ENCODE measurements at places on chromosomes 2 and 18.

GRCh38 chr2:17573085-17573803 is 32.7 kb downstream of the VSNL1 start:
- DNase-seq = no peak

DNA sequence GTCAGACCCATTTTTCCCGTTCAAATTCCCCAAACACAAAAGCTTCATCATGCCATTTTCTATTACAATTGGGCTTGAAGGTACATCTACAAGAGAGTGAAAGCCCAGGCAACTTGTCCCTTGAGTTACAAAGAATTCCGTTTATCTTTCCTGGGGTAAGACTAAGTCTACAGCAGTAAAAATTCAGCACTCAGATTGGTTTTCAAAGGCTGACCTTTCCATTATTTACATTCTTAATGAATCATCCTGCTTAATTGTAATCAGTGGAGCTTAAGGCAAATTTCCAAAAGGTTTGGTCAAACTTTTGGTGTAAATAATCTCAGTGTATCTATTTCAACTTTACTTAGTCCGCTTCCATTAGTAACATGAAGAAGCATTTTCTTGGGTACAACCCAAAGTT is 33.4 kb upstream of the ST3GAL5 start:
- DNase-seq = no peak

GRCh38 chr2:70888923-70889715 is 46.6 kb upstream of the ATP6V1B1 start:
- DNase-seq = no peak

GRCh38 chr2:102238039-102238756 is 51.4 kb downstream of the IL1RL2 start:
- no peak for DNase-seq

- no peak for DNase-seq
Observed at GRCh38 chr2:181984814-181985631, 630 bp upstream of the PPP1R1C start.

GRCh38 chr18:4721545-4721944 is 266.4 kb upstream of the DLGAP1 start:
- no peak for DNase-seq
